ENCODE measurements at places on chromosomes 3 and 15.

- DNase-seq = no peak
Observed at GRCh38 chr15:91660174-91660649, 193.3 kb upstream of the SLCO3A1 start.

GRCh38 chr3:63069806-63070475, 194.7 kb upstream of the CADPS start:
- DNase-seq = no peak

DNA sequence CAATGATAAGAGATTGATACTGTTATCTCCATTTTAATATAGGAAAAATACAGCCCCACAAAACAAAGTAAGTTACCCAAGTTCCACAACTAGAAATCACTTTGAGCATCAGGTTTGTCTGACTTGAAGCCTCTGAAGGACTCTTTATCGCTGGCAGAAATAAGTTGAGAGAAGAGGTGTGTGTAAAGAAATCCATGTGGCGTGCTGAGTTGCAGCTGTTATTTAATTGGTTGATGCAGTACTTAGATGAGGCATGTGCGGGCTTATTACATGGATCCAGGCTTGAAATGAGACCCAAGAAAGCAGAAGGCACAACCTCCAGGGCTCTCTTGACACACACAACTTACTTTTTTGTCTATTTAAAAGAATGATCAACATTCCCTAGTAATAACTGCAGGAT, 221.3 kb downstream of the PDZRN3 start:
- no peak for DNase-seq

DNA sequence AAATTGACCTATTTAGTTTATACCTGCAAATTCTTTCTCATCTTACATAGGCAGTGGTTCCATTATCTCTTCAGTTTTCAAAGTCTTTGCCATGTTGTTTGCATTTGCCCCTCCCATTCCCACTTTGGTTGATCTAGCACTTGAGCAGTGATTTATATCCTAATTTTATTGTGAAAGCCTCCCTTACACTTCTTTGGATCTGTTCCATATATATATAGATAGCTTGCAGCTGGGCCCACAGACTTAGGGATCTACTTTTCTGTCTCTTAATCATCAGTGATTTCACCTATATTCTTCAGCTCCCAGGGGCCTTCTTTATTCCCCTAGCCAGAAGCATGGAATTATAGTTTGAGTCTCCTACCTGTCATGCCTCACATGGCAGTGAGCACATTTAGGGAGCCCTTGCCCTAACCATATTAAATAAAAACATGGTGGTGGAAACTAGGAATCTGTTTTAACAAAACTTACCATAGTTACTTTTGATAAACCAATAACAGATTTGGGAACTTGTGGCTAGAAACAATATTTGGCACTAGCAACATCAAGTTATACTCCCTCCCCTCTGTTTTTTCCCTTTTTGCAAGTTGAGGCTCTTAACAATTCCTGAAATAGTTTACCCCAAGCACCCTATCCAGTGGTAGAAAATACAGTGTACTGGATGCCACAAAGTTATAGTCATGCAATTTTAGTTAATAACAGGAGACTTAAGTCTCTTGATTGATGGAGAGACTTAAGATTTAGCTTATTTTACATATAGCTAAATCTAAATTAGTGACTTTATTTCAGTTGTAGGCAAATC, 41.7 kb downstream of the ARIH1 start:
- no peak for DNase-seq

- no peak for DNase-seq
Observed at GRCh38 chr15:85047271-85047948, 65.8 kb downstream of the PDE8A start.

Data from AML-193 (cell line).